ENCODE measurements at places on chromosomes 5 and 9.
A peak's percentile ranks its signal among the peaks of the same experiment; 100 is the strongest.

DNA sequence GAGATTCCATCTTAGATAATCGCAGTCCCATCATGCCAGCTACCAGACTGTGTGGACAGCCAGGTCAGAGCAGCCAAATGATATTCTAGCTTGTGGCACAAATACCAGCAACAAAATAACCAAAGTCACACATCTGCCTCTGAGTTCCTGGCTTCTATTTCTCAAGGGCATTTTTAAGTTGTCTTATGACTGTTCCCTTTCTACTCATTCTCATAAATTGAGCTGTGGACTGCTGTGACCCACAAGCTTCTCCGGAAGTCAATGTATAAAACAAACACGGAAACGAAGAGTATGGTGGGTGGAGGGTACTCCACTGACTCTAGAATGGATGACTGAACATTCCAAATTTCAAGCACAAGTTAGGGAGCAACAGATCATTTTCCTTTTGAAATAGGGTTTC is 43.9 kb downstream of the PDCD1LG2 start:
- DNase-seq = no peak

DNA sequence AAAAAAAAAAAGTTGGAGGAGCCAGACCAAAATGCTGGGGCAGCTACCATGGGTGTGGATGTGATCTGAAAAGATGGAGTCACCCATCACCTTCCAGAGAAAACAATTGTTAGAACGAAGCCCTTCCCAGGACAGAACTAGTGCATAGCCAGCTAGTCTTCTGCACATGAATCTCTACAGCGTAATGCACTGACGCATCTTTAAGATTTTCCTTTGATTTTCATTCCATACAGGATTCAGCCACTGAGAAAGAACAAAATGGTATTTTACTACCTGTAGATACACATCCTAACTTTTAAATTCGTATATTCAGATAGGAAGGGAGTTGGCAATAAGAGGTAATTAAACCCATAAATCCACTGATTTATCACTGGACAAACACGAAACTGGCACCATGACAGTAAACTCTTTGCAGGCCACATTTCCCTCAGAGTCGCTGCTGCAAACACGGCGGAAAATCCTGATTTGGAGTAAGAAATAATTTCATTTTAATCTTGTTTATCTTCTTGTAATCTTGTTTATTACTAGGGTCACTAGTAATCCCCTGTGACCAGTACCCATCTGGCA is 206.6 kb downstream of the SPOCK1 start:
- DNase-seq = peak; percentile 43

DNA sequence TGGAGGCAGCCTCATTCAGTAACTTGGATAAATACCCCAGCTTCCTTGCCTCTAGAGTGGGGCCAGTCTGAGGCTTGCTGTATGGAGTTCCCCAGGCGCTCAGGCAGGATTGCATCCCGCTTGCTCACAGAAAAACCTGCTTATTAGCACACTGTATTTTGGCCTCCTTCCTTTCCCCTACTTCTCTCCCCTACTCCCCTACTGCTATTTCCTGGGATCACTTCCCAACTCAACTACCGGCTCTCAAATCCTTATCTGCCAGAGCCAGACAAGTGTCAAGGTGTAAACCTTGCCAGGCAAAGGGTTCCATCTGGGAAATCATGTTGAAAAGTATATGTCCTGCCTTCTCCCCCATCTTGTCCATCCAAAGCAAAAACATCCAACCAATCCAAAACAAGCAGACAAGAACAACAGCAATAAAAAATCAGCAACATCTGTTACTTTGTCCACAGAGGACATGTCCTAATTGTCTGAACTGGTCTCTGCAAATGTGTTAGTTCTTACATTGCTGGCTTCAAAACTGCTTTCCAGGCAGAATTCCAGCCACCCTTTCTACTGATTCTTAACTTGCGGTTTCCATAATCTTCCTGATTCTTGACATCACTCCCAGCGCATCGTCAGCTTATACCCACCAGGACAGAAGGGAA is 164.1 kb upstream of the SEMA6A start:
- DNase-seq = no peak

DNA sequence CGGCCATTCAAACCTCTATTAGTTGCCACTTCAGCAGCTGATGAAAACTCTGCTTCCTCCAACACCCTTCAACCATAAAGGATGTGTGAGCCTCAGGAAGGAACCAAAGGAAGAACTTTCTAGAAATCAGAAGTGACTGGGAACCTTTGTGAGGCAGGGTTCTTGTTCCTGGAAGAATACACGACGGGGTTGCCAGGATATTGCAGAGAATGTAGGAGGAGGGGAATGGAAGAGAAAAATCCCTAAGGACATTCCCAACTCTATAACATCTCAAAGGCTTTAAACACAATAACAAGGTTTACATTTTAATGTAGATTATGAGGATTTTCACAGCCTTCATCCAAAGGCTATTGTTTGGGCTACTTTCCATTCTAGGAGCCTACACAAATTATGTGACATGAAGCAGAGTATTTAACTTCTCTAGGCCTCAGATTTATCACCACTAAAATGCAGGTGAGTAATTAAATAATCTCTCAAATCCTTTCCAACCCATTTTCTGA is 147.7 kb downstream of the GLIS3 start:
- DNase-seq = no peak

GRCh38 chr9:115884846-115885245 is 268.7 kb upstream of the PAPPA start:
- DNase-seq = no peak

DNA sequence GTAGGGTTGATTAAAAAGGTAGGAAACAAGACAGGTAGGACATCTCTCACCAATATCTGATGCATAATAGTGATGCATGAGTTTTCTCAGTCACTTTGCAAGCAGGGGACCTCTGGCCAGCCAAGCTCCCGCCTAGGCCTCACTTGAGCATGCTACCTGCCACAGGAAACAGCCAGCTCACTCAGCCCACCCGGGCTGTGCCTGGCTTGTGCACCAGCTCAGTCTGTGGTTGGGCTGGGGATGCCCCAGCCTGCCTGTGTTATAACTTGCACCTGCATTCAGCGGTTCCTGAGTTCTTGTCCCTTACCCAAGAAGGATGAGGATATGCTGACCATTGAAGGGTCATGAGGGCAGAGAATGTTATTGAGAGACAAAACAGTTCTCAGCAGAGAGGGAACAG is 172.8 kb upstream of the PLCXD3 start:
- no peak for DNase-seq

DNA sequence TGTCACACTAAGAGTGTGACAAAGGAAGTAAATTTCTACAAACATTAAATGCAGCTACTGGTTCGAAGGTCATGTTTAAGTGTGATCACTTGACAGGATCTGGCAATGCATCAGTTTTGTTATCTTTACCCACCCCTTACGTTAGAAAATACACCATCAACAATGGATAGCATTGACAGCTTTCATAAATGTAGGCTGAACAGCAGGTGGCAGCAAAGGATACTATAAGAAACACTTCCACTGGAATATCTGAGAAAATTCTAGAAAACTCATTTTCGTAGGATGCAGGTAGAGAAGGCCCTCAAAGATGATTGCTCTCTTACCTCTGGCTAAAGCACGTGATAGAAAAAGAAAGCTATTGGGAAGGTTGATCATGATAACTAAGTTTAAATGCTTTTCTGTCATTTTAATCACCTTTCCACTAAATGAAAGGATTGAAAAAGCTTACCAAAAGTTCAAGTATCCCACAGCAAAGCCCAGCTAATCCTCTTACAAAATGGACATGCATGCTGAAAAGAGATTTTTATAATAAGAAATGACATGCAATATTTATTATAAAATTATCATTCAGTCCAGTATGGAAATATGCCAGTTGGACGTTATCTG is 292.5 kb downstream of the PARP8 start:
- peak; percentile 52 for DNase-seq

DNA sequence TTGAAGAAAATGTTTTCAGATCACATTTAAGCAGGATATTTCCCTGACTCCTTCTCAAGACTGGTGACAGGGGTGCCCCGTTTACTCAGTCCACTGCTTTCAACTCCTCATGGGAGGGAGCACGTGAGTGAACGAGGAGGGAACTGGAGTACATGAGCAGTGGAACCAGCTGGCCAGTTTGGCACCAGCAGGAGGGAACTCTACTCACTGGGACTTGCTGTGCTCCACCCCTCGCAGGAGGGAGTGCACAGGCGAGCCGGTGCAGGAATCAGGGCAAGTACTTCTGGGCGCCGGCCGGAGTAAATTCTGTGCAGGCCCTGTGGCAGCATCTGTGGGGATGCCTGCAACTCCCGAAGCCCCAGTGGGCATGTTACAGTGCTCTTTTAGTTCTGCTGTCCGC is 1941.1 kb upstream of the C9orf72 start:
- DNase-seq = peak; percentile 36

DNA sequence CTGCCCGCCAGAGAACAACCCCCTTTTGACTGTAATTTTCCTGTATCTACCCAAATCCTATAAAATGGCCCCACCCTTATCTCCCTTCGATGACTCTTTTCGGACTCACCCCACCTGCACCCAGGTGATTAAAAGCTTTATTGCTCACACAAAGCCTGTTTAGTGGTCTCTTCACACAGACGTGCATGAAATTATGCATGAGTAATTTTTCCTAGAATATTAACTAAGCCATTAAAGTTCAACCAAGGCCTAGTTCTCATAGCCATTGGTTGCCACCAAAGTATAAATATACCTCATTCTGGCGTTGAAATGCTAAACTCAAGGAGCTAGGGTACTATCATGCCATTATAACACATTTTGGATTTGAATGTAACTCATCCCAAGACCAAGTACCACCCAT is 243.9 kb downstream of the ZNF608 start:
- no peak for DNase-seq

DNA sequence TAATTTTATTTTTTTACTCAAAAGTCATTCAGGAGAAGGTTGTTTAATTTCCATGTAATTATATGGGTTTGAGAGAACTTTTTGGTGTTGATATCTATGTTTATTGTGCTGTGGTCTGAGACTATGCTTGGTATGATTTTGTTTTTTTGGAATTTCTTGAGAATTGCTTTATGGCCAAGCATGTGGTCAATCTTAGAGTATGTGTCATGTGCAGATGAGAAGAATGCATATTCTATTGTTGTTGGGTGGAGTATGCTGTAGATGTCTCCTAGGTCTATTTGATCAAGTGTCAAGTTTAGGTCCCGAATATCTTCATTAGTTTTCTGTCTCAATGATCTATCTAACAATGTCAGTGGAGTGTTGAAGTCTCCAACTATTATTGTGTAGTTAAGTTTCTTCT is 134.9 kb downstream of the HMHB1 start:
- no peak for DNase-seq

- DNase-seq = peak; percentile 2
Measured at GRCh38 chr5:43772764-43773477, 169.9 kb downstream of the NNT start.

- no peak for DNase-seq
Measured at GRCh38 chr5:170478306-170478705, 25.5 kb upstream of the KCNIP1 start.

GRCh38 chr5:62312036-62312435 is 6.0 kb downstream of the KIF2A start:
- DNase-seq = no peak

- DNase-seq = peak; percentile 98
Measured at GRCh38 chr5:44808435-44809214, at the start of gene MRPS30. Gene MRPS30, plus strand, starts transcription at chr5:44808947. Its CDS starts 16 bp downstream, at chr5:44808963.

- no peak for DNase-seq
Measured at GRCh38 chr5:168042284-168043068, 249.0 kb upstream of the WWC1 start.

- DNase-seq = no peak
Measured at GRCh38 chr9:98157372-98157771, 35.1 kb downstream of the CORO2A start.
